Endothelial cell (in vitro differentiated cells): ENCODE measurements at places on chromosomes 5 and 9. TPM values are rescaled to one million over a fixed set of nuclear protein-coding genes. Genes with fewer than 3 reads are reported as not detected.

Gene SMIM33
- not detected for total RNA-seq

DNA sequence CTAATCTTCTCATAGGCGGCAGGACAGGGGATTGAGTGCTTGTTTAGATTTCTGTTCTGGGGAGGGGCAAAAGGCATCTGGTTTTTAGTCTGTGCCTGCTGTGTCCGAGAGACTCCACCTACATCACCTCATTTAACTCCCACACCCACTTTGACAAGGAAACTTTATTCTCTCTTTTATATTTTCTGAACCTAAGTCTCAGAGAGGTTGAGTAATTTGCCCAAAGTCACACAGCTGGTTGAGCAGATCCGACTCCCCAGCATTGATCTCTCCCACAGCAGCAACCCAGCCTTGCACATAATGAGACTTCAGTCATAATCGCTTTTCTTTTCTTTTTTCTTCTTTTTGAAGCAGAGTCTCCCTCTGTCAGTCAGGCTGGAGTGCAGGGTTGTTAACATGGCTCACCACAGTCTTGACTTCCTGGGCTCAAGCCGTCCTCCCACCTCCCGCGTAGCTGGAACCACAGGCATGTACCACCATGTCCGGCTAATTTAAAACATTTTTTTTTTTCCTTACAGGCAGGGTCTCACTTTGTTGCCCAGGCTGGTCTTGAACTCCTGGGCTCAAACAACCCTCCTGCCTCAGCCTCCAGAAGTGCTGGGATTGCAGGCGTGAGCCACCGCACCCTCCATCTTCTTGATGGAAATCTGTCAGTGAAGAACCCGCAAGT is 36.5 kb upstream of the ANKRD33B start:
- DNase-seq: no peak

- no peak for DNase-seq
These were observed 41.8 kb downstream of the FYB1 start for GRCh38 chr5:39177631-39177964.

DNA sequence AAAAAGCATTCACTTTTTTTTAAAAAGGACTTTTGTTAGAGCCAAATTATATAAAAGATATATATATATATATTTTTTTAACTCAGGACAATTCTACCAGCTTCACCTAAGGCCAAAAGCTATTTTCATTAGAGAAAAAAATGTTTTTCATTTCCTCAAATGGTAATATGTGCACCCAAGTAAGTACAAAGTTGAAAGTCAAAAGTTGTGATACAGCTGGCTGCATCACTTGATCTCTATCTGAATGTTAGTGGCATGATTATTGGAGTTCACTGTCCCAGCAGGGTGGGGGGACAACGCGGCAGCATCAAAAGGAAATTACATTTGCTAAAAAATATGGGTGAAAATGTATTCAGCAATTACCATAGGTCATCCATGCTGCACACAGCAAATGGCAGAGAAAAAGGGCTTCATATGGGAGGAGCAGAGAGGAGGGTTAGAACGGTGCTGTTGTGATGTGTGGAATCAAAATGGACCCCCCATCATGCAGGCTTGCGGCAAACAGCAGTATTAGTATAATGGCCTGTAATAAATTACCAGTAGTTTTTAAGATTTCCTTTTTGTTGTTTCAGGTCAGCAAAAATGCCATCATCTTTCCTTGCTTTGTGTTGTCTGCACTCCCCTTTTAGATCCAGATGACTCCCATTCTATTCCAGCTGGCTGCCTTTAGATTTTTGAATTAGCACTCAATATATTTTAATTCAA is 253.7 kb downstream of the MAT2B start:
- DNase-seq: no peak

Gene NUTM2G
- not detected for total RNA-seq

GRCh38 chr5:6710551-6711318 is 2.5 kb upstream of the TENT4A start:
- DNase-seq: no peak
